ENCODE measurements at places on chromosomes 11 and 22.

- no peak for DNase-seq
These were observed 68.4 kb upstream of the CYP2D6 start for GRCh38 chr22:42199025-42199424.

- DNase-seq: no peak
These were observed 954.2 kb upstream of the RAG2 start for GRCh38 chr11:37552284-37552683.

GRCh38 chr11:113991170-113991569 is 16.3 kb downstream of the HTR3A start:
- no peak for DNase-seq

GRCh38 chr11:22521226-22521625 is 104.4 kb downstream of the FANCF start:
- DNase-seq: no peak

- DNase-seq: peak; percentile 28
These were observed 25.6 kb upstream of the SUSD2 start for GRCh38 chr22:24155627-24156140.

DNA sequence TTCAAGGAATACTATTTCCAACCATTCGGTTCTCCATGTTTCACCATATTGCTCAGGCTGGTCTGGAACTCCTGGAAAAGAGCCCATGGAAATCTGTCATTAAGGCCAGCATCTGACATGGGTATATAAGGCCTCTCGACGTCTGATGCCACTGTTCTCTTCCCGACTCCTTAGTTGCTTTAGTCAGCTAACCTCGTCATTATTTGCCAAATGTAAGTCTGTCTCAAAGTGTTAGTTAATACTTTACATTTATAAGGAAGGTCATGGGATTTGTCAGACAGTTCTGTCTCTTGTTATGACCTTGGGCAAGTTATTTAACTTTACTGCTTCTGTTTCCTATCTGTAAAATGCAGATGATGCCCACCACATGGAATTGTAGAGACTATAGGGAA is 1.6 kb downstream of the MRPL48 start:
- DNase-seq: no peak

DNA sequence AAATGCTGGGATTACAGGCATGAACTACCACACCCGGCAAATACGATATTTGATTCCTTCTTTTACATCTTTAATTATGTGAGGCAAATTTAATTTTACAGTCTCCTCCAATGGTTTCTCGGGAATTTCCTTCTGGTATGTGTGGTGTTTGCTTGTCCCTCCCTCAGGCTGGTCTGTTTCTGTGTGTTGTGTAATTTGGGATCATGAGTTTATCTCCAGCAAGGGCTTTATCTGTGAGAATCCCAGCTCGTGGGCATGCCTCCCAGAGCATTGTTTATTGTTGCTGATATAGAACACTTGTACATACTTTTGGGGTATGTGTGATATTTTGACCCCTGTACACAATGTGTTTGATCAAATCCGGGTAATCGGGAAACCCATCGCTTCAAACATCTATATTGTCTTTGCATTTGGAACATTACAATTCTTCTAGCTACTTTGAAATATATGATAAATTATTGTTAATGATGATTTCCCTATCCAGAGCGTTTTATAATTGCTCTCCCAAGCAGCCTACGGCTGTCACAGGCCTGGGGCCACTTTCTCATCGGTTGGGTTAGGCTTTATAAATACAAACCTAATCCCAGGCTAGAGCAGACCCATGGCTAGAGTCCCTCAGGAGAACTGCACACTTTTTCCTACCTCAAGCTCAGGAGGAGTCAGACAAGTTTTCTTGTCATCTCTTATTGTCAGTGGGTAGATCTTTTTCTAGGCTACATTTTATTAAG is 15.0 kb upstream of the PRR5 start:
- no peak for DNase-seq

- no peak for DNase-seq
These were observed 61.9 kb downstream of the SYN3 start for GRCh38 chr22:32996276-32996675.

DNA sequence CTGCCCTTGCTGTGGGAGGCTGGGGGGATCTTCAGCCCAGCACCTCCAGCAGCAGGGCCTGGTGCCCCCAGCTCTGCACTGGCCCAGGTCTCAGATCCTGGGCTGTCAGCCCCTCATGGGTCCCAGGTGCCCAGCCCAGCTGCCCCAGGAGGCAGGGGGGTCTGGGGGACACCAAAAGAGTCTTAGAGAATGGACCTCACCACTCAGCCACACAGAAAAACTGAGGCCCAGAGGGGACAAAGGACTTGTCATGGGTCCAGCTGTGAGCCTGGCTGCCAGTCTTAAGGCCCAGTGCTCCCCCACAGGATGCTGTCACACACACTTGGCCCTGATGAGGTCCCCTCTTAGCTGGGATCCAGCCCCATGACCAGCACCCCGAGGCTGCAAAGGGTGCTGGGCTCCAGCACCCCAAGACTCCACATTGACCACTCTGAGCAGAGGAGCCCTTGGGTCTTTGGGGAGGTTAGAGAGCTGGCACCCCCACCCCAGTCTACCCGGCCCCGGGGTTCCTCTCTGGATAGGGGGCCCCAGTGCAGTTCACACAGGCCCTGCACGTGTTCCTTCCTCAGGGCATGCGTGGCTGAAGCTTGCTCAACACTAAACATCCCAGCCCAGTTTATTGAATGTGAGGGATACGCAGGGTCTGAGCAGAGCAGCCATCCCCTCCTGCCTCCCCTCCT is 54.4 kb downstream of the IGLL5 start:
- no peak for DNase-seq

GRCh38 chr11:35650467-35650866 is 12.1 kb upstream of the TRIM44 start:
- DNase-seq: no peak

GRCh38 chr22:27314276-27314807 is 487.2 kb downstream of the MN1 start:
- no peak for DNase-seq

DNA sequence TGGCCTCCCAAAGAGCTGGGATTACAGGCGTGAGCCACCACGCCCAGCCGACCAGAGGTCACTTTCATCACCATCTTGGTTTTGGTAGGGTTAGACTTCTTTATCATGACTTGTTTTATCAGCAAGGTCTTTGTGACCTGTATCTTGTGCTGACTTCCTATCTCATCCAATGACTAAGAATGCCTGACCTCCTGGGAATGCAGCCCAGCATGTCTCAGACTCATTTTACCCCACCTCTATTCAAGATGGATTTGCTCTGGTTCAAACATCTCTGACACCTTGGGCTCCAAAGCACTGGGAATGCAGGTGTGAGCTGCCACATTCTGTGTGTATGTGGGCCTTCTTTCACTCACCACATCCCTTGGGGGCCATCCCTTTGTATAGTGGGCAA is 5.1 kb upstream of the TALDO1 start:
- no peak for DNase-seq

GRCh38 chr11:65448418-65449105 is 26.0 kb downstream of the NEAT1 start:
- DNase-seq: no peak

DNA sequence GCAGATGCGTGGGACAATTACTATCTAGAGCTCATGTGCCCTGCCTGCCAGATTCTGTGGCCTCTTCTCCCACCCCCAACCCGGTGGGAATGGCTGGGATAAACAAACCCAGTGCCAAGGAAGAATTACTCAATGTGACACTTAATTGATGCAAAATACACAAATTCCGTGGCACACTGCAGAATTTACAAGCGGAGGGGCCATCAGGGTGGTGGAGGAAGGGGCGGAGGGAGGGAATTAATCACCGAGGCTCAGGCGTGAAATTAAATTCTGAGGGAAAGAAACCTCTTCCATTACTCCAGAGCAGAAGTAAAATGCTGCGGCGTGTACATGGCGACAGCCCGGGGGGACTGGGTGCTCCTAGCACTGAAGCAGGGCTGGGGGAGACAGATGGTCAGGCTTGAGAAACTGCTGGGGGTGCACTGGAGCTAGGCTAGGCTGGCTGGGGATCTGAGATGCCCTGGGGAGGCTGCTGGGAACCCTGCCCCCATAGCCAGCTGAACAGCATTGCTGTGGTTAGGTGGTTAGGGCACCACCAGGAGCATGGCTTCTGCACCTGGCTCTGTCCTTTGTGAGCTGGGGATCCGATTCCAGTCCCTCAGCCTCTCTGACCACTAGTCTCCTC is 200.6 kb downstream of the CEP164 start:
- DNase-seq: no peak

DNA sequence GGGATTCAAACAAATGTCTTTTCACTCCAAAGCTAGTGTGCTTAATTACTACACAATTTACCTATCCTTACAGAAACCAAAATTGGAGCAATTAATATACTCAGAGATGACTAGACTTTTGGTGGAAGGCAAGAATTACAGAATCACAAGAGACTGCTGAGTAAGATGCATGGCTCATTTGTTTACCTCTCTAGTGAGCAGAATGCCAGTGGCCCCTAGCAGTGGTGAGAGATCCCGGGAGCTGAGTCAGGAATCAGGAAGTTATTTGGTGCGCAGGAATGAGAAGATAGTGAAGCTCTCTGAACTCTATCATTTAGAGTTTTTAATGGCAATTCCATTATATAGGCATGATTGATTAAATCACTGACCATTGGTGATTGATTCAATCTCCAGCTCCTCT is 188.9 kb upstream of the SESN3 start:
- no peak for DNase-seq

GRCh38 chr11:133618544-133618943 is 86.2 kb upstream of the OPCML start:
- DNase-seq: no peak

GRCh38 chr11:10565493-10565892 is 3.0 kb downstream of the LYVE1 start:
- DNase-seq: no peak

GRCh38 chr11:128240546-128240945 is 346.8 kb downstream of the ETS1 start:
- no peak for DNase-seq

DNA sequence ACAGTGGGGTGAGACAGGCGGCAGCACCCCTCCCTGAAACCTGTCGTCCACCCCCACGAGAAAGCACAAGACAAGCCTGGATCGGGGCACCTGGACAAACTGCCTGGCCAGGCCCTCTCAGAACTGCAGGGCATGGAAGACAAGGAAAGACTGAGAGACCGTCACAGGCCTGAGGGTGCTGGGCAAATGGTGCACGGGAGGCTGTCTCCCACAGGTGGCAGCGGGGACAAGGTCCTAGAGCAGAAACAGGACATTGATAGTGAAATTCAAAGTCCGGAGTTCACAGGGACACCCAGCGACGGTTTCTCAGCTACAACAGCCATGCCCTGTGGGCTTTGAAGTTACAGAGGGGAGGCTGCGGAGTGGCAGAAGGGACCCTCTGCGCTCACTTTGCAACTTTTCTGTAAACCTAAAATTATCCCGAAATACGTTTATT is 20.6 kb downstream of the DRD4 start:
- DNase-seq: no peak

DNA sequence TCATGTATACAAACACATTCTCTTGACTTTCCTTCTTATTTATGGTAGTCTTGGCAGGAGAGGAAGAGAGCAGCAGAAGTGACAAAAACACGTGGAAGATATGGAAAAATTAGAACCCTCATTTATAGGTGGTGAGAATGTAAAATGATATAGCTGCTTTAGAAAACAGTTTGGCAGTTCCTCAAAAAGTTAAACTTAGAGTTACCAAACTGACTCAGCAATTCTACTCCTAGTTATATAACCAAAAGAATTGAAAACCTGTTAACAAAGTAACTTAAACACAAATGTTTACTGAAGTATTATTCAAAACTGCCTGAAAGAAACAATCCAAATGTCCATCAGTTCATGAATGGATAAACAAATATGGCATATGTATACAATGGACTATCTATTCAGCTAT is 16.8 kb downstream of the NUCB2 start:
- no peak for DNase-seq
